ENCODE measurements at places on chromosomes 2 and 18.
A peak's percentile ranks its signal among the peaks of the same experiment; 100 is the strongest.

DNA sequence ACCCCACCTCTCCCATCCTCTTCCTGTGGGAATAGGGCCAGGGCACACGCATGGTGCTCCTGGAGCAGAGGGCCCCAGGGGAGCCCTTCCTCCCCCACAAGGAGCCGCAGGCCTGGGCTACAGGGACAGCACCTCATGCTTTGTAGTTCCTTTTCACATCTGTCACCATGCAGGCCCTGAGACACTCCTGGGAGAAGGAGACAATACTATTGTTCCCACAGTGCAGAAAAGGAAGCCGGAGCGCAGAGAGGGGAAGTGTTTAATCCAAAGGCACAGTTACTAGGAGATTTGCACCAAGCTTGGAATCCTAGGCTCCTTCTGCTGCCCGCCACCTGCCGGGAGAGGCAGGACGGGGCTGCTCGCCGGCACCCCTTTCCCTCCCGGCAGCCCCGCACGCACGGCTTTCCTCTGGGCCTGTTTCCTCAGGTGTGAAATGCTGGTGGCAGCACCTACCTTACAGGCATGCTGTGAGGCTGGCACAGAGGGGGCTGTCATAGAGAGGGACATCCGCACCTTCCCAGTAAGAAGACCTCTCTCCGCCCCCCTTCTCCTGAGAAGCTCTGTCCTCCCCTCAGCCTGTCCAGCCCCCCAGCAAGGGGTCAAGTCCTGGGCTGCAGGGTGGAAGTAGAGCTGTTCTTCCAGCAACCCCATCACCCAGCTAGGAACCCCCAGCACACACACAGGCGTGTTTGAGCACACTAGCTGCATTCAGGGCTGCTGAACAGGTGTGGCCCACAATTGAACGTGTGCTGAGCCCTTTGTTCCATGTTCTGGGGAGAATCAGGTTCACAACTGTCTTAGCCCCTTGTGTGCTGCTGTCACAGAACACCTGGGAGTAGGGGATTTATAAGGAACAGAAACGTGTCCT is 62.6 kb downstream of the SMAD7 start:
- no peak for DNase-seq

DNA sequence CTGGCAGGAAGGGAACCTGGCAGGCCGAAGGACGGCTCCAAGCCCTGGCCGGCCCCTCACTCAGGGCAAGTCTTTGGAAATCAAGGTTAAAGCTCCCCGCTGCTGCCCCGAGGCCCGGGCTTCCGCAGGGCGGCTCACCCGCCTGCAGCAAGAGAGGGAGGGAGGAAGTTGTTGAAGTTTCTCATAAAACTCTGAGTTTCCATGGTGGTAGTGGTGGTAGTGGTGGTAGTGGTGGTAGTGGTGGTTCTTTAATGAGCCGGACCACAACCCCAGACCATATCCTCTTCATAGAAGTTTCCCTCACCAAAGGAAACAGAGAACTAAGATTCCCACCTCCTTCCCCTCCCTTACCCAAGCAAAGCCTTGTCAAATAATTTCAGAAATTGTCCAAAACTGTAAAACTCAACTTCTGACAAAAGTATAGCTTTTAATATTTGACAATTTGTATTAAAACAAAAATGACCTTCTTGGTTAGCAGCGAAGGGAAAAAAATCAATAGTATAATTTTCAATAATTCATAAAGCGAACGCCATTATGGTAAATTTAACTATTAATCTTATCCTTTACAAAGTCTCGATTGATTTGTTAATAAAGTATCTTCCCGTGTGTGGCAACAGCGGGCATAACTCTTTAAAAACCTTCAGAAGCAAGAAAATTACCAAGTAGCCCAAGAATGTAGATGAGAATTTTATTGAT is 1.5 kb upstream of the HOXD10 start:
- DNase-seq: no peak

- DNase-seq: no peak
These were observed 55.9 kb upstream of the NOL4 start for GRCh38 chr18:34280653-34281052.

DNA sequence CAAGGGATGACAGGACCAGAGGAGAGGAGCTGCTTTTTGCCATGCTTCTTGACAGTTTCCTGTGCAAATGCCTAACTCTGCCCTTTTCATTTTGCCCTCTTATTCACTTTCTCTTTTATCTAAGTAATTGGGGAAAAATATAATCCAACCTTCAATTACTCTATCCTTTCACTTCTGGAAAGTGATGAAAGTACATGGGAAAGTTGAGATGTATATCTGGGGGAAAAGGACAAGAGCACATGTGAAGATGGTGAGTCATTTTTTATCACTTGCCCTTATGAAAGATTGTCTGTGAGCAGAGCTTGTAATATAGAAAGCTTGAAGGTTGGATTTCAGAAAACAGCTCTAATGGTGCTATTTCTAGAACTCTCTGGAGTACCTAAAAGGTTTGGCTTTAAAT is 1070.7 kb downstream of the CNTNAP5 start:
- no peak for DNase-seq

DNA sequence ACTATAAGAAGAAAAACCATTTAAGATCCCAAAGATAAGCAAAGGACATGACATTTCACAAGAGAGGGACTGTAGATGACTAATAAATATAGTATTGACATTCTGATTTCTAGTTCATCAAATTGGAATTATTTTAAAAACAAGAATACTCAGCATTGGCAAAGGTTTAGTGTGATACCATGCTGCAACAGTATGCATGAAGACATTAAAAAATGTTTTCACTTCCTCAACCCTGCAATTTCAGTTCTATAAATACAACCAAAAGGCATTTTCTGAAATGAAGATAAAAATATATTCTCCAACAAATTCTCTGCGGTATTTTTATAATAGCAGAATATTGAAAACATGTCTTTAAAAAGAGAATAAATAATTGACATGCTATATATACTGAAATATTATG is 2.1 kb downstream of the C2orf81 start:
- no peak for DNase-seq

GRCh38 chr2:55001716-55002115 is 48.5 kb downstream of the RTN4 start:
- DNase-seq: no peak

- no peak for DNase-seq
These were observed 5.1 kb upstream of the MFSD6 start for GRCh38 chr2:190402986-190403603.

DNA sequence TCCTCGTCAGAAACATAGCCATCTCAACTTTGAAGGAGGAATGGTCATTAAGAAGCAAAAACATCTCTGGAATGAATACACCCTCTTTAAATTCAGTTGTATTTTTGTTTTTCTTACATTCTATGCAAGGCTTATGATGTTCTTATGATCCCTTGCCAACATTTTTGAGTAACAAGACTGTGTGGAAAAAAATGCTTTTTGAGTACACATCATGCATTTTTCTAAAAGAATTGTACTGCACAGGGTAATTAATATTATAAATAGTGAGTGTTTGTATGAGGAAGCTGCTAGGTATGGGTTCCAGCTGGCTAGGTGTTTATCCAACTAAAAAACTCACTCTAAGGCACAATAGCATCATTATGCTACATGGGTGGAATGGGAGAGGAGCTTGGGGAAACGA is 59.0 kb upstream of the SPATS2L start:
- no peak for DNase-seq

GRCh38 chr2:210971431-210971830 is 415.0 kb downstream of the CPS1 start:
- no peak for DNase-seq

GRCh38 chr2:200702646-200703118 is 109.0 kb upstream of the BZW1 start:
- peak; percentile 52 for DNase-seq

DNA sequence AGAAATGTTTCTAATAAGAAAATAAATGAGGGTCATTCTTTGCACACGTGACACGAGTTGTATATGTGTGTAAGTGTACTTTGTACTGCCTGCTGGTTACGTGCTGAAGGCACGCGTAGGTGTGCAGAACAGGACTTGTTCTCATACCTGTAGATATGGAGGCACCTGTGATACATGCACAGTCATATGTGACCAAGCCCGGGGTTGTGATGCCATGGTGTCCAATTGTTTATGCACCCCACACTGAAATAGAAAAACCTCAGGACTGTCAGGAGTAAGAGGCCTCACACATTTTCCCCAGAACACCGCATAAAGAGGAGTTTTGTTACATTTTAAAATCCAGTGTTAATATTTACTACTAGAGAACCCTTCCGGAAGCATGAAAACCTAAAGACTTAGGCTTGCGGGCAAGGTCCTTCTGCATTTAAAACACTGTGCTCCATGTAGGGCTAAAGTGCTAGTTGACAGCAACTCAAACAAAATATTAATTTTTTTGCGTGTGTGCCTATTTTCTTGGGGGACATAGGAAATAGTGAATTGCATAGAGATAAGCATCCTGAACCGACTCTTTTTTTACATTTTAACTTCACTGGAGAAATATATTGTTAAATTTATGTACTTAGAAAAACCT is 9.3 kb downstream of the TSHZ1 start:
- no peak for DNase-seq

DNA sequence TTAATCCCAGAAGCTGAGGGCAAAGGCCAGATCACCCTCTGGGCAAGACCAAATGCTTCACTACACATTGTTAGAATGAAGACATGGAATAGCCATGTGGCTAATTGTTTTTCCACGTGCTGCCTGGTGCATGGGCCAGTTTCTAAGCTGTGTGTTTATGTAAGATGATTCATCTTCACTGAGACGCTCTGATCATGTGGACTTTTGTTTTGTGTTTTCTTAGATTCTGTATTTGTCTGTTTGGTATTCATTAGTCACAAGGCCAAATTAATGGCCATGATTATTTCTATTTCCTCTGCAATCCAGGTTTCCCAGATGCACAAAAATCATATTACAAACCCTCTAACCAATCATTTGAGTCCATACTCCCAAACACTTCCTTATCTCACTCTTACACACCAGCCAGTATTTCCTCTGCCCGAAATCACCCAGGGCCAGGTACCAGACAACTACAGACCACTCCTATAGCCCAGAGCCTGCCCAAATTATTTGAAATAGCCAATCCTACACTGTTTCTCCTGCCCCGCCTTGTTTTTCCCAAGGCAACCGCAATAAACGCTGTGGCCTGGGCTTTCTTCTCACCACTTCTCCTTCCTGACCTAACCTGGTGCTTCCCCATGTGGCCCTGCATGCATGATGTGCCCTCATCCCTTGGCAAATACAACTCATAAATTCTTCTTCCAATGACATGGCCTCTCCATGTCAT is 94.2 kb upstream of the SP3 start:
- no peak for DNase-seq

DNA sequence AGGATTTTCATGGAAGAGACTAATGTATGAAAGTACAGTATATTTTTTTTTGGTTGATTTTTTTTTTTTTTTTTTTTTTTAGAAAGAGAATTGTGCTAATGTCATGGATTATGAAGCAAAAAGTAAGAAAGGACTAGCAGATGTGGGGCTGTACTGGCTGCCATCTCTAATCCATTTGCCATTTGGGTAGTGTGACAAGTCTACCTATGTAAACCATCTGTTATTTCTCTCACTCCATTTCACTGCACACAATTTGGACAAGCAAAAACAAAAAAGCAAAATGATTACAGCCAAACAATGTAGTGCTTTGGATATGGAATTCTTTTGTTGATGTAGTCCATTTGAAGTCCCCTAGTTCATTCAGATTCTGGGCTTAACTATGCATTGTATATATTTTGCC is 1355.4 kb downstream of the LRP1B start:
- no peak for DNase-seq

GRCh38 chr2:60556175-60556574 is 2.7 kb upstream of the BCL11A start:
- DNase-seq: no peak

DNA sequence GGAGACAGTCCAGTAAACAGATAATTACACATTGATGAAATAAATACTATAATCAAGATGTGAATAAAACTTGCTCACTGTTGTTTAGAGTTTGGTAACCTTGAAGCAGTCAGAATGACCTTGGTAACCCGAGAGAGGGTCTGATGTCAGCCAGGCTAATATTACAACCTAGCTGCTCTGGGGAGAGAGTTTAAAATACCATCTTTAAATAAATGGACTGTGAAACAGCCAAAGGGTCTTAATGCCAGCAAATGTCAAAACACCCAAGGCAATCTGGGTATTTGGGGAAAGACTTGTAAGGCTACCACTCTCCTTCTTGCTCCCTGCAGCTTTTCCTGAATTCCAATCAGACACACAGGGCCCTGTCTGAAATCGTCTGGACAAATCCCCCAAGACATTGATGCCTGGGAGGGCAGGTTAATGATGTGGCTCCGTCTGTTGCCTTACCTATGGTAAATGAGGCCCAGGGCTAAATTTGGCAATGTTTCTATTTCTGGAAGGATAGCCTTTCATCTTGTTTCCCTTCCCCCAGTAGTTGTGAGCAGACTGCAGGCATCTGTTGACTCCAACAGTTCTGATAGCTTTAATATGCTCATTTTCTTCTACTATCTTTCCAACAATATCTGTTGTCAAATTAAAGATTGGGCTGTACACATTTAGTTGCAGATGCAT is 43.0 kb upstream of the ITGB6 start:
- no peak for DNase-seq

GRCh38 chr18:43148231-43148630 is 32.7 kb upstream of the RIT2 start:
- no peak for DNase-seq

DNA sequence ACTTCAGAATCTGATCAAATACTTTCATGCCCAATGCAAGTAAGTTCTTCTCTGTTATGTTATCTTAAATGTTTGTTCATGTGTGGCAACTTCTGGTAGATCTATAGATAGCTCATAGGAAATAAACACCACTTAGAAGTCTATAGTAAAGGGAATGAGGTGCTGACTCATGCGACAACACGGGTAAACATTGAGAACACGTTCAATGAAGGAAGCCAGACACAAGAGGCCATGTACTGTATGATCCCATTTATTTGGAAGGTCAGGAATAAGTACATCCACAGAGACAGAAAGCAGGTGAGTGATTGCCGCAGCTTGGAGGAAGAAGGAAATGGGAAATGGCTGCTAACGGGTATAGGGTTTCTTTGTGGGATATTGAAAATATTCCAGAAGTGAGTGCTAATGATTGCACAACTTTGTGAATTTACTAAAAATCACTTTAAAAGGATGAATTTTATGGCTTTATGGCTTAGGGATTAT is 95.4 kb downstream of the ITGB1BP1 start:
- DNase-seq: no peak

- DNase-seq: no peak
These were observed 129.9 kb upstream of the KLHL14 start for GRCh38 chr18:32902568-32903330.

DNA sequence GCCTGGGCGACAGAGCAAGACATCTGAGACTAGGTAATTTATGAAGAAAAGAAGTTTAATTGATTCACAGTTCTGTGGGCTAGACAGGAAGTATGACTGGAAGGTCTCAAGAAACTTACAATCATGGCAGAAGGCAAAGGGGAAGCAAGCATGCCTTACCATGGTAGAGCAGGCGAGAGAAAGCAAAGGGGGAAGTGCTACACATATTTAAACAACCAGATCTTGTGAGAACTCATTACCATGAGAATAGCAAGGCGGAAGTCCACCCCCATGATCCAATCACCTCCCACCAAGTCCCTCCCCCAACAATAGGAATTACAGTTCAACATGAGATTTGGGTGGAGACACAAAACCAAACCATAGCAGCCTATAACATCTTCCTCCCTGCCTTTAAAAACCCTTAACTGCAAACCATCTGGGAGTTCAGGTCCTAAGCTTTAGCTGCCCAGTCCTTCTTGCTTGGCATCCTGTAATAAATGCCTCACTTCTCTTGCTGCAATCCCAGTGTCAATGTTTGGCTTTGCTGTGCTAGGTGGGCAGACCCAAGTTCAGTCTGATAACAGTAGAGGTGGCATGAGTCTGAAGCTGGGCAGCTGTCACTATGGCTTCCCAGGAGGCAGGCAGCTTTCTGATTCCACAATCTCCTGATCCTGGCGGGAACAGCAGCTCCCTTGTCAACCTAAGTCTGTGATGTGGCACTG is 11.2 kb upstream of the SP5 start:
- DNase-seq: no peak
